ENCODE measurements at places on chromosomes 1 and 21.

DNA sequence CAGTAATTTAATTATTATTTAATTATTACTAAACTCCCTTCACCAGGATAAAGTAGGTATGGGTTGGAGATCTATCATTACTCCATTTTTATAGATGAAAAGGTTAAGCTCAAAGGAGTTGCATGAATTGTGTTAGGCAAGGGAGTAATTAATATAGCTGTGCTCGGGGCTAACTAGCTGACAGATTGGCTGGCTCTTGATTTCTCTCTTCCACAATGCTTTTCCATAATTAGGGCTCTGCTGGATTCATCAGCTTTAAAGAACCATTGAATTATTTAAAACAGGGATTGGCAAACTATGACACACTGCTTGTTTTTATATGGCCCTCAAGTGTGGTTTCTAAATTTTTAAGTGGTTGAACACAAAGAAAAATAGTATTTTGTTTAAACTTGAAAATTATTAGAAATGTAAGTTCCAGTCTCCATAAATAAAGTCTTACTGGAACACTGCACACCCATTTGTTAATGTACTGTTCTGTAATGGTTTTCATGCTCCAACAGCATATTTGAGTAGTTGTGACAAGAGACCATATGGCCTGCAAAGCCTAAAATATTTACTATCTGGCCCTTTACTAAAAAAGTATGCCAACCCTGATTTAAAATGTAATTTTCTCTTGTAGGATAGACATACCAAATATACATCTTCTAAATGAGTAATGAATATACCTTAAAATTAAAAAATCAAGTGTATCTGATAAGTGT, 76.4 kb downstream of the GDAP2 start:
- peak; percentile 36 for DNase-seq

DNA sequence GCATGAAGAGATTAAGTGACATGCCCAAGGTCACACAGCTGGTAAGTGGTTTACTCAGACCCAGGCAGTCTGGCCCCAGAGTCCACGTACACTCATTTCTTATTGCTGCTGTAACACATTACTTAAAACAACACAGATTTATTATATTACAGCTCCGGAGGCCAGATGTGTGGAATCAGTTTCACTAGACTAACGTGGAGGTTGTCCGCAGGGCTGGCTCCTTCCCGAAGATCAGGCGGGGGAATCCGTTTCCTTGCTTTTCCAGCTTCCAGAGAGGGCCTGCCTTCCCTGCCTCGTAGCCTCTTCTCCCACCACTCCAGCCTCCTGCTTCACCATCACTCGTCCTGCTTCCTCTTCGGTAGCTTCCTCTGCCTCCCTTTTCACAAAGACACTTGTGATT, 81.2 kb downstream of the KCNN3 start:
- no peak for DNase-seq

- DNase-seq = no peak
These were observed 16.6 kb upstream of the CACYBP start for GRCh38 chr1:174982971-174983689.

DNA sequence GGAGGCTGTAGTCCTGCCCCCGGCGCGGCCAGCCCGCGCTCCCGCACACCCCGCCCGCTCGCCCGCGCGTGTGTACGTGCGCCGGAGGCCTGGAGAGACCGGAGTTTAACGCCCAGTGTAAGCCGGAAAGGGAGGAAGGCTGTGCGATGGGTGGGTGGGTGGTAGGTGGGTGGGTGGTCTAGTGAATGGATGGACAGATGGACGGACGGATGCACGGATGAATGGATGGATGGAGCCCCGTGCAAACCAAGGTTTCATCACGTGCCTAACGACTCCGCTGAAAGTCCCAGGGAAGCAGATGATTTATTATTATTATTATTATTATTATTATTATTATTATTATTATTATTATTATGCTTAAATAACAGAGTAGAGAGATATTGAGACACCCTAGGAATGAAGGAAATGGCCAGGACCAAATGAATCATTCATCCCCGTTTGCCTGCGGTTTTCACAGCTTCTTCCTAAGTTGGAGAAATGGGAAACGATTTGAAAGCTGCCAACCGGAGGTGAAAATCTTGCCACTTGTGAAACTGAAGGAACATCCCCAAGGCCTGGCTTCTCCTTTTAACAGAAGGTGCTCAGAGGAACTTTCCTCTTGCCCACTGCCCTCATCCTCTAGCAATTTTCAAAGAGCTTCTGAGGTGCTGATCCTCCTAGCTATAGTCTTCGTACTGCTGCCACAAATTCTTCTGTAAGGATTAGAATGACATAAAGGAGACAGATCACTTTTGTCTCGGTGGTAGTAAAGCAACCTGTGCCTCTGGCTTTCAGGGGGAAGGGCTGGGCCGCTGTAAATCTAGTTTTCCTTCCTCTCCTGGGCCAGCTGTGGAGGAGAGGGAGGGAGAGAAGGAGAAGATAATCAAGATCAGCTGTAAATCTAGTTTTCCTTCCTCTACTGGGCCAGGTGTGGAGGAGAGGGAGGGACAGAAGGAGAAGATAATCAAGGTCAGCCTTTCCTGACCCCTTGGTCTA, 648 bp upstream of the RGS7 start:
- no peak for DNase-seq

Measured in NCI-H524 treated with DMSO at 0.1 percent for 48 hours (cell line).